ENCODE measurements at places on chromosomes 4 and X.

- no peak for DNase-seq
Observed at GRCh38 chrX:2703991-2704369, 12.9 kb downstream of the CD99 start.

- DNase-seq: no peak
Observed at GRCh38 chrX:140298960-140299825, 205.7 kb downstream of the SOX3 start.

DNA sequence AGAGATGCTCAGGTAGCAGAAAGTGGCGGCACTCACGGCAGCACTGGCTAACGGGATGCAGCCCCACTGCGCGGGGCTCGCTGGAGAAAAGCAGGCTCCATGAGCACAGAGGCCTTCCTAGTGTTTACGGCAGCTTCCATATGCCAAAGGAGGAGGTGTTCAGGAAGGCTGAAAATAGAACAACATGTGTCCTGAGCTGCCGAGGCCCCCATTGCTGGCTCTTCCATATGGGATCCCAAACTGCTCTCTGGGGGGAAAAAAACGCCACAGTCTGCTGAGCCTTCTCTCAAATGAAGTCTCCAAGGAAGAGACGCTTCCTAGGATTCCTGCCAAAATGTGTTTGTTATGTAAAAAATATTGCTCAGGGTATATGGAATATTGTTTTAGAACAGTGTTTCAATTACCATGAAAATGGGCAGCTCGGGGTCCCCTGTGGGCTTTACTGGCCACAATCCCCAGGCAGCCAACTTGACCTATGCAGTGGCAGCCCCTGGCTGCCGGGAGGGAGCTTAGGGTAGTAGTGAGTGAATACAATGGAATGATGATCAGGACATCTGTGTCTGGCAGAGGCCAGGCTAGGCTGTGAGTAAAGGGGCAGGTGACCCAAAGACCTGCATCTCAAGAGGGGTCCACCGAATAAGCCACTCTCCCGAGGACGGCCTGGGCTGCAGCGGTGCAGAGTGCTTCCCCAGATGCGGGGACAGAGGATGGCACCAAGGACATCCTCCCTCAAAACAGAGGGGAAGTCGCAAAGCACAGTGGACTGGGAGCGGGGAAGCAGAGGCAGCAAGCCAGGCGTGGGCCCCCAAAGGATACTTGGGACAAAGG, 170.1 kb downstream of the AFAP1 start:
- DNase-seq: no peak

DNA sequence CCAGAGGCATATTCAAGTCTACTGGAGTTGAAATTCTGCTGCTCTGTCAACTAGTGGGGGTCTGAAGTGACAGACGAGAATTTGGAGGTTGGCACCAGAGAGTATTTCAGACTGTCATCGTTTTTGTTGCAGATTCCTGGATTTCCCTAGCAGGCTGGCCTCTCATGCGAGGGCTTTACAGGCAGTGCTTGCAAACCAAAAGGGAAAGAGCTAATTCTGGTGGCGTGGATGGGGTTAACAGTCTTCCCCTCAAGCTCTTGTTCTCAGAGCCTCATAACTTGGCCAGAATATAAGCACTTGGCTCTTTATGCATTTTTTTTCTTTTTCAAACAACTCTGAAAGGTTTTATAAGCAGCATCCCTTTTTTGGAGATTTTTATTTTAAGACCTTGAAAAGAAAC, at the start of gene SPARCL1:
Gene SPARCL1, minus strand, starts transcription at position 190 of the 400 bp plus-strand sequence. CDS start 29,802 bp downstream, outside the sequence.
- no peak for DNase-seq

GRCh38 chrX:28223991-28224390, 242.7 kb upstream of the DCAF8L1 start:
- DNase-seq: no peak

DNA sequence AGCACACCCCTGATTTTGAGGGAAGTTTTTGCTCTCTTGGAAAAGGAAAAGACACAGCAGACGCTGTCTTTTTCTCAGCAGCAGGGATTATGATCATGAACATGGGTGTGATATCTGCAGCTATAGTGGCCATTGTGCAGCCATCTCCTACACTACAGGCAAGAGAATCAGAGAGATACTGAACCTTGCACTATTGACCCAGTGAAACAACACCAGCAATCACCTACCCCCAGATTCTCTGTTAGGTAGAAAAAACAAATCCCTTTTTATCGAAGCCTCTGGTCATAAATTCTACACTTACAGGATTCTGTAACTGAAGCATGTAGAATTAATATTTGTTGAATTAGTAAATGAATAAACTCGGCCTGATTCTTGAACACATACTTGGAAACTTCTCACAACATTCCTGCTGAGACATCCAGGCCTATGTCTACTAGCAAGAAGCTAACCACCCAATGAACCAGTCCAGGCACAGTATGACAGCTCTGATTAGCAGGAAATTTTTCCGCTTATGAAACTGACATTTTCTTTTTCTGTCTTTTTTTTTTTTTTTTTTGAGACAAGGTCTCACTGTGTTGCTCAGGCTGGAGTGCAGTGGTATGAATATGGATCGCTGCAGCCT, 5.0 kb upstream of the AFAP1 start:
- DNase-seq: no peak

GRCh38 chr4:1216869-1217294, 32.0 kb downstream of the CTBP1 start:
- no peak for DNase-seq

DNA sequence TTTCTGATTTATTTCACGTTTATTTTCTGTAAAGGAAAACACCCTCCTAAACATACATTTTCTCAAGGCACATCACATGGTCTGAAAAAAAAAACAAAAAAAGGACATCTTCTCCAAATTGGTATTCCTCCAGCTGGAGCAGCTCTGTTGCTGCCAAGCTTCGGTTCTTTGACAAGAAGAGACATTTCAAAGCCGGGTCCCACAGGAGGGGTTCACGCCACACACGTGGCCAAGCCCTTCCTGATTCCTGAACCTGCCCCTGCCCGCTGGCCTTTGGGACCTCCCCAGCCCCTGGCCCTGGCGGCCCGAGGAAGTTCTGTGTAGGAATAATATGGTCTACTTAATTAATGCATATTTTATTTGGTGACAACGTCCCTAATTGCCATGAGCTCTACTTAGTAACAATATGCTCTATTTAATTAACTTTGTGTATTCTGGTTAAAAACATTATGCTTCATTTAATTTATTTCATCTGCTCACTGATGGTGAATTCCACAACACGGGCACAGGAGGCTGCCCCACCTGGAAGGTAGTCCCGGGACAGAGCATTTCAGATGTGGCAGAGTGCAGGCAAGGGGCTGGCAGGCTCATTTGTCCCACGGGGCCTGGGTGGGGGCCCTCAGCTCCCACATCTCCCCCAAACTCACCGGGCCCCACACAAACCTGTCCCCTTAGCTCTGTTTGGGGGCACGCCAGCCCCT, 5.4 kb upstream of the RGS12 start:
- DNase-seq: no peak

DNA sequence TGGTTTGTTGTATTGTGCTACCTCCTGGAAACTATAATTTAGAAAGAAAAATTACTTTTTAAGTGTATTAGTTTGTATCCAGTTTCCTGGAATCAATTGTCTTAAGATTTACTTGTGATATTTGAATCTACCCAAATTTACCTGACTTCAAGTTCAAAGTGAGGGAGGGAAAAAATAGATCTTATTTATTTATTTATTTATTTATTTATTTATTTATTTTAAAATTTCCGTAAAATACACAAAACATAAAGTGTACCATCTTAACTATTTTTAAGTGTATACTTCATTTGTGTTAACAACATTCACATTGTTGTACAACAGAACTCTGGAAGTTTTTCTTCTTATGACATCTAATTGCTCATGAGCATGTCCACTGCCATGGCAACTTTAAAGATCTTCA, 356.0 kb downstream of the DACH2 start:
- DNase-seq: no peak

DNA sequence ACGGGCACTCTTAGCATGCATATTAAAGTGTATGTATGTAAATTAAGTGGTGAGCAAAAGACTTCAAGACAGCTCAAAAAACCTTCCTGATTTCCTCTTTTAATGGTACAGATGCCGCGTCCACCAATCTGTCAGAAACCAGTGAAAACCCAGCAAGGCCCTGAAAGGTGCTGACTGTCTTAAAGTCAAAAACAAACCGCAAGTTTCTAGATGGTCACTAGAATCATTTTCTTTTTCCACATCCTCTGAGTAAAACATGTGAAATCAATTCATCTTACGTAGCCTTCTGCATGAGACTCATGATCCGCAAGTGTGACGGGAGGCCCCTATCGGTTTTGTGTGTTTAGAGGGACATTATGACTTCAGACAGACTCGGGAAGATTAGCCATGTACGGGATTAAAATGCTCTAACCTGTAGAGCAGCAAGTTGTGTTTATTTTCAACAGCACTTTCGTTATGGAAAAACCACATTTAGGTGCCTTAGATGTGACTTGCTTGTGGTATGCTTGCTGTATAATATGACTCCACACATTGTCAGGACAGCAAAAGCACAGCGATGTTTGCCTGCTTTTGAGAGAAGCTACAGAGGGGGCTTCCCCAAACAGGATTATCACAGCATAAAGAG, 88.2 kb upstream of the STS start:
- DNase-seq: no peak

- DNase-seq: no peak
Observed at GRCh38 chrX:10571260-10571659, 49.1 kb downstream of the MID1 start.

GRCh38 chr4:75779105-75779757, 54.9 kb downstream of the USO1 start:
- no peak for DNase-seq

DNA sequence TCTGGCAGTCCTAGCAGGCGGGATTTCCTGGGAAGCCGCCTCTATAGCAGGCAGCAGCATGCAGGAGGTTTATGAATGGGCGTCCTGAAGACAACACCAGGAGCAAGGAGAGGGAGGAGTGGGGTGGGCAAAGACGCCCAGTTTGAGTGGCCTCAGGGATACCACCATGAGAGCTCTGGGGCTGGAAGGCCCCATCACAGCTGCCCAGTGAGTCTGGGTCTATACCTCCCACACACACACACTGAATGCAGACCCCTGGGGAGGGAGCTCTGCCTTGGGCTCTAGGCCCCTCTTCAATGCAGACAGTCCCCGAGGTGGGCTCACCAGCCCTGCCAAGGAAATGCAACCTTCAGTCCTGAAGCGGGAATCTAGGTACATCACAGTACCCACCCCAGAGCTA, 98.6 kb downstream of the AFAP1 start:
- no peak for DNase-seq

GRCh38 chr4:117478702-117479101, 393.3 kb upstream of the TRAM1L1 start:
- no peak for DNase-seq

- no peak for DNase-seq
Observed at GRCh38 chrX:112839856-112840255, 775 bp downstream of the AMOT start.

- DNase-seq: no peak
Observed at GRCh38 chrX:18047491-18047890, 173.2 kb downstream of the BEND2 start.

DNA sequence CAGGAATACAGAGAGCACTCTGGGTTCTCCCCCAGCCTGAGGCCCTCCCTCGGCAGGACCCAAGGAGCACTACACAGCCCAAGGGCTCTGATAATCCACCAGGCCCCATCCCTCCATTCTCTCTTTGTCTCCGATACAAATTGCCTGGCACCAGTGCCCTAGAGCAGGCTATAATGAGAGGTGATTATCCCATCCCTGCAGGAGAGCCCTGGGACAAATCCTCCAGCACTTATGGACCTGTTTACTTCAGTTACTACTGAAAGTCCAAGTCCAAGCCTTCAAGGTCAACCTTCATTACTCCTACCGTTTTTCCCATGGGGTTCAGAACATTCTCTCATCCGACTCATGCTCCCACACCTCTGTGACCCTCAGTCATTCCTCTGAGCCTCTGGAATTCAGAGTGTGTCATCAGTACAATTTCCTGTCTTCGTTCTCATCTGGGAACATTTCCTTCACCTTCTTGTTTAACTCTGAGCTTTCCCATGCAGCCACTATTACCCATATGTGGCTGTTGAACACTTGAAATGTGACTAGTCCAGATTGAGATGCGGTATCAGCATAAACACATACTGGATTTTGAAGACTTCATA, 299.0 kb downstream of the RAPGEF2 start:
- DNase-seq: no peak

- DNase-seq: no peak
Observed at GRCh38 chrX:9525511-9526248, 60.8 kb downstream of the TBL1X start.

DNA sequence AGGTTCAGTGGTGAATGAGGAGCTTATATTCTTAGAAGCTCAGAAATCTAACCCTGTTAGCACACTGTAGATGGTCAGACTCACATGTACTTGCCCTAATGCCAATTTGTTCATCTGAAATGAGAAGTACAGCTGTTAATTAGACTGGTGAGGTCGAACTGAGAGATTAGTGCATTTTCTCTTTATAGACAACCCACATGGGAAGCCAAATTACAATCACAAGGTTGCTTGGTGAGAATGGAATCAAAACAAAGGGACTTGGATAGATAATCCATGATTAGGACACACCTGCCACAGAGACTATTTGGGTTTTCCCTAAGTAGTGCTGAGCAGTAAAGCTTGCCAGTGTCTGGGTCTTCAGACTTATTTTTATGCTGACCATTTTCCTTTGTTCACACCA, 88.3 kb downstream of the POLA1 start:
- DNase-seq: no peak

- DNase-seq: no peak
Observed at GRCh38 chr4:108355186-108355901, 186.6 kb upstream of the LEF1 start.

GRCh38 chr4:25803720-25804225, 59.0 kb downstream of the SEL1L3 start:
- no peak for DNase-seq

DNA sequence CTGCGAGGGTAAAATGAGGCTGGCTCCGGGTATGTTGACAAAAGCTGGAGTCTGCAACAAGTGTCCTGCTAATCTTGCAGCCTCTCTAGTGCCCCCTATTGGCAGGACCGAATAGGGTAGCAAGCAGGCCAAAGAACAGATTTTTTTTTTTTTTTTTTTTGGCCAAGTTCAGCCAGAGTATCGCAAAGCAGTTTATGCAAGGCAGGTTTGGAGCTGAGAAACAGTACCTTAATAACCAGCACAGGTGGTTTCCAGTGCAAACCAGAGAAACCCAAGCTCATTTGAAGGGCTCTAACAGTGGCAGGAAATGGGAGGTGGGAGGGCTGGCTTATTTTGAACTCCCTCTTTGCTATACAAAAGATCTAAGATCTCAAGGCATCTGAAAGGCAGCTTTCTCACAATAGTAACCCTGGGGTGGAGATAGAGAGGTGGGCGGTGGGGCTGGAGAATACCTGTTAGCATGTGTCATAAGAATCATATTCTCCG, 38.2 kb upstream of the OCIAD2 start:
- DNase-seq: no peak

- no peak for DNase-seq
Observed at GRCh38 chr4:167119392-167119791, 114.9 kb downstream of the SPOCK3 start.

GRCh38 chrX:140508958-140509357, 4.1 kb upstream of the SOX3 start:
- DNase-seq: no peak

DNA sequence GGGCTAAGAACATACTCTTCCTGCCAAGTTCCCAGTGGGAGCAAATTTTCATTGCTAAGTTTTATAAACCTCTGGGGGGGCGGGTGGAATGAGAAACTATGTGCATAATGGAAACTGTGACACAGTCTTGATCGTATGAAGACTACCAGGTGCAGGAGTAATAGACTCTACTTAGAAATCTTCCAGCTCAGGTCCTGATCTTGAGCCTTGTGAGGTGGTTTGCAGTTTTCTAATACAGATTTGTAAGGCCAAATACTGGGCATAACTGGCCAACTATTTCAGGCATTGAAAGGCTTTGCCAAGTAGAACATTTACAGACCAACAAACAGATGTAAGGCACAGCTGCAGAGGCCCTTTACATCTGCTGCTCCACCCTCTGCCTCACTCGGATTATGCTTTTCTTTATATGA, 89.7 kb upstream of the CBR4 start:
- no peak for DNase-seq

Measured in omental fat pad (tissue), 4 donors.